ENCODE measurements at places on chromosomes 6 and 20.

GRCh38 chr20:17637413-17637780 is 44.6 kb downstream of the RRBP1 start:
- DNase-seq = no peak

GRCh38 chr20:32184961-32185603 is 22.5 kb downstream of the PLAGL2 start:
- DNase-seq = no peak

DNA sequence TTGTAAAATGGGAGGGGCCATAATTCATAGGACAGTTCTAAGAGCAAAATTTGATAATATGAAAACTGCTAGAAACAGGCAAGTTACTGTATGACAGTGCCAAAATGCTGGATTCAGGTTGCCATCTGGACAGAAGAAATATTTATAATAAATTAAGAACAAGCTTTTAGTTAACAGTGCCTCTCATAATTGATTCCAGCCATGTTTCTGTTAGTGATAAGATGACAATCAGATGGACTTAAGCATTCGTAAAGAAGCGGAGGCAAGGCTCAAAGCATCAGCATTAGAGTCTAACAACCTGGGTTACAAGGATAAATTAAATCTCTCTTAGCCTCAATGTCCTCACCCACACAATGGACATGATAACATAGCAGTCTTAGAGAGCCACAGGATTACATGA is 61.0 kb downstream of the SESN1 start:
- DNase-seq = no peak

- DNase-seq = peak; percentile 39
Observed at GRCh38 chr6:34810017-34810882, 18.4 kb downstream of the BLTP3A start.

DNA sequence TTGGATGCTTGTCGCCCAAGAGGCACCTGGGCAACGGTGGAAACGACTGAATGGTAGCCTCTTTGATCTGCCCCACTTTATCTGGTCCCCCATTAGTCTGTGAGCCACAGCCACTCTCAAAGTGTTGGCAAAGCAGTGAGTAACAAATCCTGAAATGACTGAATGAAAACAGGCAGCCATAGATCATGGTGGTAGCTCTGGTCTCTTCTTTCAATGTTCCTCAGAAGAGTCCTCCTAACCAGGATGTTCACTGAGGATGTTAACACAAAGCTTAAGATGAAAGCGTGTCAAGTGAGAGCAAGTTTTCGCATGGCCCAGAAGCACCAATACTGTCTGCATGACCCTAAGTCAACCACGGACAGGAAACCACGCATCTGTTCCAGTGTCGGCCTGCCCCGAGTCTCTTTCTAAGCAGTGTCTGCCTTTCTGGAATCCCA is 107.3 kb downstream of the IRF4 start:
- DNase-seq = peak; percentile 72

- no peak for DNase-seq
Observed at GRCh38 chr6:45175272-45175671, 152.9 kb upstream of the RUNX2 start.

GRCh38 chr20:17525650-17526049 is 5.5 kb downstream of the BFSP1 start:
- peak; percentile 44 for DNase-seq

GRCh38 chr6:158536891-158537798 is 22.7 kb upstream of the TMEM181 start:
- DNase-seq = peak; percentile 66

GRCh38 chr6:40542175-40542764 is 44.9 kb downstream of the LRFN2 start:
- no peak for DNase-seq

GRCh38 chr6:149170564-149171452 is 146.7 kb upstream of the TAB2 start:
- DNase-seq = no peak

DNA sequence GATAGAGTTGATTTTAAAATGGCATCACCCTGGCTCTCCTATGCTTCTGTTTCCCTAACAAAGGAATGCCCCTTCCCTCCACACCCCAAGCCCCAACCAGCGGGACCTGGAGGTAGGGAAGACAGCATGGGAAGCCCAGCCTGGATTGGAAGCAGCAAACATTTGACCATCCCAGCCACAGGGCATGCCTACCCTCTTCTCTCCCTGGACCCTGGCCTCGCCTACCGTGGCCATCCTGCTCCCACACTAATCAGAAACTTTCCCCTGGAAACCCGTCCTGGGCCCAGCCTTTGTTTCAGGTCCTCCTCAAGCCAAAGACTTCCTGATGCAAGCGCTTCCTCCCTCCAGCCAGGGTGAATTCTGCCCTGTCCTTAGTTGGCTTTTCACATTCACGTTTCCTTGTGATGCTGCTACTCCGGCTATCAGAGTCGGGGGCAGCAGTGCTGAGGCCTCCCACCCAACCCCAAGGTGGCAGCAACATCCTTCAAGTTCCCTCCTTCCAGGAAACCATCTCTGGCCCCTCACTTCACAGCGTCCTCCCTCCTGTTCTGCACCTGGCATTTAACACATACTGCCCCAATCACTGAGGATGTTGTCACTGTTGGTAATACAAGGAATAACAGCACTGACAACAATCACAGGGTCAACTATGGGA is 18.2 kb upstream of the ANGPT4 start:
- DNase-seq = no peak

DNA sequence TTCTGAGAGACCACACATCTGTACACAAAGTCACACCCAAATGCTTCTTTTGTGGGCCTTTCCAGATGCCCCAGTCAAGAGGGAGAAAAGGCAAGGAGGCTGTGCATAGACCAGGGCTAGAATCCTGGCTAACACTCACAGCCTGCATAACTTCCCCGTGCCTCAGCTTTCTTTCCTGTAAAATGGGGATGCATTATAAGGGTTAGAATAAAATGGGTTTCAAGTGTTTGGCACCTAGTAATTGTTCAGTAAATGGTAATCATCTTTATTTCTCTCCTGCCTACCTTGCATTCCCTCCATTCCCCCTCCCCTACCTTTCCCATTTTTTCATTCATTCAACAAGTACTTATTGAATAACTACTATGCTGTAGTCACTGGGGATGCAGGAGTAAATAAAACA is 29.4 kb downstream of the UNC5CL start:
- no peak for DNase-seq

DNA sequence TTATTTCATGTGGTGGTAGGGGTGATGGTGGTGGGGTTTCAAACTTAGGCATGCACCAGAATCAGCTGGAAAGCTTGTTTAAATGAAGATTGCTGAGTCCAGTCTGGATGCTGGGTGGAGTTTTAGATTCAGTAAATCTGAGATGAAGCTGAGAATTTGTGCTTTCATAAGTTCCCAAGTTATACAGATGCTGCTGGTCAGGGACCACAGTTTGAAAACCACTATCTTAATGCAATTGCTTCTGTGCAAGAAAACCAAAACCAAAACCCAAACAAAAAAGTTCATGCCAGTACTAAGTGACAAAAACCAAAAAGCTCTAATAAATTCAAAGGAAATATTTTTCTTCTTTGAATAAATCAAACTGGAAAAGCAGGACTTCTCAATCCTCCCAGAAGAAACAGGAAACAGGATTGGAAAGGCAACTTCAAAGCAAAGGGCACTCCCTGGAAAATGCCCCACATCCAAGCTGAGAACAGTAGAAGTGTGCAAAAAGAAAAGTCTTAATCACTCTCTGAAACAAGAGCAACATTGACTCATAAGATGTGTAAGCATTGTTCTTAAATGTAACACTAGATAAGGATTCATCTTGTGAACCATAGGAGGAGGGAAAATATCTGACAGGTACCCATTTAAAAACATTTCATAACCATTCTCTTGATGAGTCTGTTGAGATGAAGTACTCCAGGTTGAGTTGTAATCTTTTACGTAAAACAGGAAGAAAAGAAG is 481.5 kb upstream of the HSF2 start:
- no peak for DNase-seq

DNA sequence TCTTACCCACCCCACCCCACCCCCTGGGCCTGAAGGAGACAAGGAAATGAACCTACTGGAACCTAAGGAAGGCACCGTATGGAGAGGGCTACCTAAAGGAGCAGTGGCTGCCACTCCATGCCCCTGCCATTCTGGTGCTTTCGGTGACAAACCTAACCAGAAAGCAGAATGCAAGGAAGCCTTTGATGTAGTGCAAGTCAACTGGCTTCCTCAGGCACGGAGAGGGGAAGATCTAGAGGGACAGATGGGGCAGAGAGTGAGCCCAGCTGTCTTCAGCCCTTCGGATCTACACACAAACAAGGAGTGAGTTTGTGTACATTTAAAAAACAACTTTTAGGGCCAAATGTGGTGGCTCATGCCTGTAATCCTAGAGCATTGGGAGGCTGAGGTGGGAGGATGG is 39.5 kb downstream of the PPP1R16B start:
- DNase-seq = no peak

- peak; percentile 64 for DNase-seq
Observed at GRCh38 chr6:131029626-131030297, 33.3 kb downstream of the EPB41L2 start.

DNA sequence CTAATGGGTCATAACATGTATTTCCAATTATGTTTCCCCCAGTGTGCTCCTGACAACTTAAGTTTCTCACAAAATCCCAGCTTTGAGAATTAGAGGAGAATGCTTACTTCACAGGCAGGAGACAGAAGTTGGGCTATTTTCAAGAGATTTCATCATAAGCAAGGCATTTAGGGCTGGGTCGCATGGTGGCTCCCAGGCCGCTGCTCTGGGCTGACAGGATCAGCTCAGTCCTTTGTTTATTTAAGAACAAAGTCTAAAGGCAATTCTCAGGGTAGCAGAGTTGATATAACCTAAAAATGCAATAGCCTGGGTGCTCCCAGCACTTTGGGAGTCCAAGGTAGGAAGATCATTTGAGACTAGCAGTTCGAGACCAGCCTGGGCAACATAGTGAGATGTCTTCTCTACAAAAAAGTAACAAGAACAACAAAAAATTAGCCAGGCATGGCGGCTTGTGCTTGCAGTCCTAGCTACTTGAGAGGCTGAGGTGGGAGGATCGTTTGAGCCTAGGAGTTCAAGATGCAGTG is 10.9 kb downstream of the FOXQ1 start:
- DNase-seq = peak; percentile 62

GRCh38 chr6:36577301-36577700 is 16.9 kb upstream of the SRSF3 start:
- DNase-seq = peak; percentile 78

DNA sequence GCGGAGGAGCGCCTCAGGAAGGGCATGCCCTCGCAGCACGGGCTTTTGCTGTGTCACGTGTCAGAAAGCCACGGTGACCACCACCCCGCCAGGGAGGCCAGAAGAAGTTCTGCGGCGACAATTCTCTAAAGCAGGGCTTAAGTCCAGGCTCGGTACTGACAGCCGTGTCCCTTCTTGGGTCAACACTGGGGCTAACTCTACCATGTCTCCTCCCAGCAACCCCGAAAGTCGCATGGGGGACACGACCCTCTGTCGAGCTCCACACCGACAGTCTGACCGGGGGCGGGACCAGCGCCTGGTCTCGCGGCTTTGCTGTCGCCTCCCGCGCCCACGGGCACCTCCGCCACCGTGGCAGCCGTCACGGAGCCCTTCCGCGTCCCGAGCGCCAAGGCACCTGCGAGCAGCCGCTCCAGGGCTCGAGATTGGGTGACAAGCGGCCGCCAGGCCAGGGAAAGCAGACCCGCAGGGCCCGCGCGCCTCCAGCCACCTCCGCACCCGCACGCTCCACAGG is 534 bp downstream of the NANP start:
- peak; percentile 36 for DNase-seq

- no peak for DNase-seq
Observed at GRCh38 chr20:46661659-46662058, 10.4 kb upstream of the SLC13A3 start.

DNA sequence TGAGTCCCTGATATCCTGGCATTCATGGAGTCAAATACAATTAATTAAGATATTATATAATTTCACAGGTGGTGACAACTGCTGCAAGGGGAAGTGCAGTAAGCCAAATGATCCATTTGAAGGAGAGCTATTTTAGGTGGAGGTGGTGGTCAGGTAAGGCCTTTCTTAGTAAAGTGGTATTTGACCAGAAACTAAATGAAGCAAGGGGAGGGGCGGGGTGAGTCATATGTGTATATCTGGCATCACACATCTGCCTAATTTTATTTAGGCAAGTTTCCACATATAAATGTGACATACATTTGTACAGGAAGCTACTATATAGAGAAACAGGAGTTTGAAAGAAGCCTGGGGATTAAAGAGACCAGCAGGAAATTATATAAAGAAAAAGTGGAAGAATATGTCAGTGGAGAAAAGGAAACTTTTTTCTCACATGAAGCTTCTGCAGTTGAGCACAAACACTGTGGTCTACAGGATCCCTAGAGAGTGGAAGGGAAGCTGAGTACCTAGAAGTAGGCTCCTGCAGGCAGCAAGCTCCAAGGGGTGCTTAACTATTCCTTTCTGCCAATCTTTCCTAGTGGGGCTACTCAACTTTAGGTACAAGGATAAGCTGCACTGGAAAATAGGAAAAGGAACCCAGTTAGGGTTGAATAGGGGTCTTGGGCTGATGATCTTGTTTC is 99.6 kb downstream of the OGFRL1 start:
- DNase-seq = no peak

GRCh38 chr20:19668418-19668817 is 89.6 kb upstream of the RIN2 start:
- no peak for DNase-seq

- peak; percentile 43 for DNase-seq
Observed at GRCh38 chr6:135883045-135883444, 31.5 kb downstream of the PDE7B start.

DNA sequence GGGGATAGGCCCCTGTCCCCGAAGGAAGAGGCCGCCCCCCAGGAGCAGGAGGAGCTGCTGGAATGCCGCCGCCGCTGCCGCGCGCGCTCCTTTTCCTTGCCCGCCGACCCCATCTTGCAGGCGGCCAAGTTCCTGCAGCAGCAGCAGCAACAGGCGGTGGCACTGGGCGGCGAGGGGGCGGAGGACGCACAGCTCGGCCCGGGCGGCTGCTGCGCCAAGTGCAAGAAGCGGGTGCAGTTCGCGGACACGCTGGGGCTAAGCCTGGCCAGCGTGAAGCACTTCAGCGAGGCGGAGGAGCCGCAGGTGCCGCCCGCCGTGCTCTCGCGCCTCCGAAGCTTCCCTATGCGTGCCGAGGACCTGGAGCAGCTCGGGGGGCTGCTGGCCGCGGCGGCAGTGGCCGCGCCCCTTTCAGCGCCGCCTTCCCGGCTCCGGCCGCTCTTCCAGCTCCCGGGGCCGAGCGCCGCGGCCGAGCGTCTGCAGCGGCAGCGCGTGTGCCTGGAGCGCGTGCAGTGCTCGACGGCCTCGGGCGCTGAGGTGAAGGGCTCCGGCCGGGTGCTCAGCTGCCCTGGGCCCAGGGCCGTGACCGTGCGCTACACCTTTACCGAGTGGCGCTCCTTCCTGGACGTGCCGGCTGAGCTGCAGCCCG is 630 bp downstream of the PPP1R3G start:
- peak; percentile 53 for DNase-seq

Data from iris pigment epithelial cell (primary cell).